ENCODE measurements at places on chromosomes 11 and 22. TPM values are rescaled to one million over a fixed set of nuclear protein-coding genes. Genes with fewer than 3 reads are reported as not detected.

The SCGB1D2 gene
- not detected for polyA plus RNA-seq

The KRTAP5-8 gene
- not detected for polyA plus RNA-seq

The OSBP2 gene
- polyA plus RNA-seq = 0.93 TPM

The MTCH2 gene
- 58.9 TPM for polyA plus RNA-seq

The MPPED2 gene
- 0.65 TPM for polyA plus RNA-seq

The KIAA1671 gene
- polyA plus RNA-seq = not detected

The CCDC73 gene
- not detected for polyA plus RNA-seq

The FREY1 gene
- not detected for polyA plus RNA-seq

The YPEL4 gene
- not detected for polyA plus RNA-seq

The POU2AF2 gene
- polyA plus RNA-seq = not detected

The SEPTIN5 gene
- polyA plus RNA-seq = 0.43 TPM

The GLYATL2 gene
- polyA plus RNA-seq = not detected

The SHANK2 gene
- polyA plus RNA-seq = not detected

The RANBP1 gene
- polyA plus RNA-seq = 110 TPM

The PANX2 gene
- polyA plus RNA-seq = not detected

The HBG1 gene
- polyA plus RNA-seq = not detected

Data from IgD-negative memory B cell (primary cell).